Astrocyte (in vitro differentiated cells and primary cell): ENCODE measurements at places on chromosomes 1 and 21. TPM values are rescaled to one million over a fixed set of nuclear protein-coding genes. Genes with fewer than 3 reads are reported as not detected.

GRCh38 chr1:2128189-2128901 lies 66.2 kb downstream of the FAAP20 start:
- H3K27me3 ChIP-seq = no peaks in the 10 kb centered on the region
- no peak overlapping the region for H3K27ac ChIP-seq
- H3K4me1 ChIP-seq = peaks cover 13% of the 10 kb centered on the region
- DNase-seq = peak; percentile 21

GRCh38 chr21:45537746-45538291 lies 4.4 kb downstream of the SLC19A1 start:
- H3K27ac ChIP-seq = no peak overlapping the region
- H3K36me3 ChIP-seq = no peaks in the 10 kb centered on the region
- no peak overlapping the region for H3K4me3 ChIP-seq
- H3K27me3 ChIP-seq = no peaks in the 10 kb centered on the region
- no peak for DNase-seq

DNA sequence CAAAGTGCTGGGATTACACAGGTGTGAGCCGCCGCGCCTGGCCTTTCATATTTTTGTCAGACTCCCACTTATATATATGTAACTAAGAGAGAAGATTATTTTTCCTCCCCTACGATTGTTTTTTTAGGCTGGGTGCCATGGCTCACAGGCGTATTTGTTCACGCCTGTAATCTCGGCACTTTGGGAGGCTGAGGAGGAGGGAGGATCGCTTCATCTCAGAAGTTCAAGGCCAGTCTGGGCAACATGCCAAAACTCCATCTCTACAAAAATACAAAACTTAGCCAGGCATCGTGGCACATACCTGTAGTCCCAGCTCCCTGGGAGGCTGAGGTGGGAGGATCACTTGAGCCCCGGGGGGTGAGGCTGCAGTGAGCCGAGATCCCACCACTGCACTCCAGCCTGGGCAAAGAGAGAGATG lies 23.9 kb upstream of the ITLN2 start:
- no peak overlapping the region for H3K27ac ChIP-seq
- no peak overlapping the region for H3K4me3 ChIP-seq
- H3K27me3 ChIP-seq = peaks cover 18% of the 10 kb centered on the region
- H3K4me1 ChIP-seq = no peaks in the 10 kb centered on the region
- H3K36me3 ChIP-seq = no peaks in the 10 kb centered on the region

DNA sequence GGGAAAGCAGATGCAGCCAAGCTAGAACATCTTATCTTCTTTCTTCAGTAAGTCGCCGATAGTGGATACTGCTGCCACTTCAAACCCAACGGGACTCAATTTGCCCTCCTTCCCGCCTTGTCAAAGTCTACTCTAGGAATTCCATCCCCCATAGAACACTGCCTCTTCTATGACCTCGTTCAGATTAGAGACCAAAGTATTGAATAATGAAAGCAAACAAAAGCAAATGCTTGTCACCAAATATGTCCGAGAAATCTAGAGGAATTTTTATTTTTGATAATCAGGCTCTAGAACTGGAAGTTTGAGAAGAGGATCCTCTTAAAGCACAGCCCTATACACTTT lies 853 bp upstream of the RRAGC start:
- H3K27ac ChIP-seq = peak overlapping the region; percentile 37
- H3K36me3 ChIP-seq = peaks cover 10% of the 10 kb centered on the region
- DNase-seq = no peak
- peaks cover 3% of the 10 kb centered on the region for H3K4me1 ChIP-seq
- H3K27me3 ChIP-seq = no peaks in the 10 kb centered on the region

DNA sequence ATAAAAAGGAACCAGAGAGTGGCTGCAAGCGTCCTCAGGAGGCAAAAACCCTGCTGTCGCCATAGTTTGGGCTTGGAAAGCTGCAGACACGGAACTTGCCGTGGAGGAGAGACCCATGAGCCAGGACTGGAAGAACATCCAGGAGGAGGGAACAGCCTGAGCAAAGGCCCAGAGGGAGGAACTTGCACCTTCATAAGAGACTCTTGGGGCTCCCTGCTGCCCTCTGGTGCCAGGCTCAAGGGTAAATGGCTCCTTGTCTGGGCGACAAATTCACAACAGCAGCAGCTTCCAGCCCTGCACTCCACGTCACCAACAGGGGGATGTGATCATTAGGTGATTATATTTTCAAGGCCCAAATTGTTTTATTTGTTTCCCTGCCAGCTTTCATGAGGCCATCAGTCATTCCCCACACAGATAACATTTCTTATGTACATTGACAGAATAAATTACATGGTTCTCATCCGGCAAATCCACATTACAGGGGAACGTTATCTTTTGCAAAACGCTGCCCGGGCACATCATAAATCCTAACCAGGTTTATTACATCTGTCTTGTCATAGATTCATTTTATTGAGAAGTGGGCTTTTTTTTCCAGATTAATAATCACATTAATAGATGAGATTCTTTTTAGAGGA lies 143.0 kb upstream of the GRIK3 start:
- no peak for DNase-seq
- no peak overlapping the region for H3K27ac ChIP-seq
- no peaks in the 10 kb centered on the region for H3K27me3 ChIP-seq
- no peaks in the 10 kb centered on the region for H3K36me3 ChIP-seq

DNA sequence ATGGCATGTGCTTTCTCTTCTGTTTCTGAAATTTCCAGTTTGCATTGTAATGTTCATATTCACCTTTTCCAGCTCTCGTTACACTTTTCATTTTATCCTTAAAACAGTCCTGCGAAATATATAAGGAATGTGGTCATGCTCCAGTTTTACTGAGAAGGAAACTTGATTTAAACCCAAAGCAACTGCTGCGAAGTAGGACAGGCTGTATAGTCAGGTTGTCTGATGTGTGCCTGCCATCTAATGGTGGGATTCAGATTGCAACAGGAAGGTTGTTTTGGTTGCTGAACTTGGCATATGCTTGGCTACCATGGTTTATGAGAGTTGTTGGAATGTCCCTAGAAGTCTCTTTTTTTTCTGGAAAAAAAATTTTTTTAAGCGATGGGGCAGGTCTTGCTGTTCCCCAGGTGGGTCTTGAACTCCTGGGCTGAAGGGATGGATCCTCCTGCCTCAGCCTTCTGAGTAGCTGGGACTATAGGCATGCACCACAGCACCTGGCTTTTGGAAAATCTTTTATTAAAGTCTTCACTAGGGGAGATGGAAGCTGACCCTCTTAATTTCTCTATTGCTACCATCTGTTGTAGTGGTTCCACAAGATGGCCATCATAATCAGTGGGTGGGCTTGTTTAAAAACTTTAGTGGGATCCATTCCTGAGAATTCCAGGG lies 86.9 kb downstream of the UCK2 start:
- H3K27ac ChIP-seq = no peak overlapping the region
- H3K27me3 ChIP-seq = no peaks in the 10 kb centered on the region
- H3K4me3 ChIP-seq = no peak overlapping the region
- peak; percentile 61 for DNase-seq

- H3K4me1 ChIP-seq = peaks cover 60% of the 10 kb centered on the region
- H3K27ac ChIP-seq = no peak overlapping the region
- H3K27me3 ChIP-seq = no peaks in the 10 kb centered on the region
- H3K4me3 ChIP-seq = no peak overlapping the region
- H3K36me3 ChIP-seq = no peaks in the 10 kb centered on the region
These were observed 13.2 kb downstream of the PDXK start for GRCh38 chr21:43731891-43732711.

DNA sequence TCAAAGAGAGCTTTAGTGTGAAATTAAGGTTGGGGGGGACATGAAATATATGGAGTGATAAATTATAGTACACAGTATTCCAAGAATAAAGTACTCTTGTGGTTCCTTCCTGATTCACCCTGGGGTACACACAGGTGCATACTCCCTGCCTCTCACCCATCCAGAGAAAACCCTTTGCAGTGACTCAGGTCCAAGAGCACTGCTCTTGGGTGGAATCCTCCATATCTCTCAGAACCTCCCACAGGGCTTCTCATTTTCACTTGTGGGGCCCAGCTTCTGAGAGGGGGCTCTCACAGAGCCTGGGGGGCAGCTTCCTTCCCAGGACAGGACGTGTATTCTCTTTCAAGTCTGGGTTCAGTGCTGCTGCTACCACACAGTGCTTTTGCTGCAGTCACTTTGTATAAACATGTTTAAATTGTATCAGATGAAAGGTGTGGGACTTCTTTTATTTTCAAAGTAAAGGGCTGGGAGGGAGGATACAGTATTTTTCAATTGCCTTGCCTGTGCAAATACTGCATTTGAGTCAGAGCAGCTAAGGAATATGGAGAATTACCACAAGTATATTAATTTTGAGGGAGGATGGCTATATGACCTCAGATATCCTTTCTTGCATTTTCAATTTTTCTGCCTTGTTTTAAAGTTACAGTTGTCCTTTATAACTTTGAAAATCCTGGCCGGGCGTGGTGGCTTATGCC lies 24.9 kb upstream of the BMP8A start:
- no peaks in the 10 kb centered on the region for H3K4me1 ChIP-seq
- H3K27ac ChIP-seq = no peak overlapping the region
- H3K36me3 ChIP-seq = peaks cover 82% of the 10 kb centered on the region
- no peak for DNase-seq

DNA sequence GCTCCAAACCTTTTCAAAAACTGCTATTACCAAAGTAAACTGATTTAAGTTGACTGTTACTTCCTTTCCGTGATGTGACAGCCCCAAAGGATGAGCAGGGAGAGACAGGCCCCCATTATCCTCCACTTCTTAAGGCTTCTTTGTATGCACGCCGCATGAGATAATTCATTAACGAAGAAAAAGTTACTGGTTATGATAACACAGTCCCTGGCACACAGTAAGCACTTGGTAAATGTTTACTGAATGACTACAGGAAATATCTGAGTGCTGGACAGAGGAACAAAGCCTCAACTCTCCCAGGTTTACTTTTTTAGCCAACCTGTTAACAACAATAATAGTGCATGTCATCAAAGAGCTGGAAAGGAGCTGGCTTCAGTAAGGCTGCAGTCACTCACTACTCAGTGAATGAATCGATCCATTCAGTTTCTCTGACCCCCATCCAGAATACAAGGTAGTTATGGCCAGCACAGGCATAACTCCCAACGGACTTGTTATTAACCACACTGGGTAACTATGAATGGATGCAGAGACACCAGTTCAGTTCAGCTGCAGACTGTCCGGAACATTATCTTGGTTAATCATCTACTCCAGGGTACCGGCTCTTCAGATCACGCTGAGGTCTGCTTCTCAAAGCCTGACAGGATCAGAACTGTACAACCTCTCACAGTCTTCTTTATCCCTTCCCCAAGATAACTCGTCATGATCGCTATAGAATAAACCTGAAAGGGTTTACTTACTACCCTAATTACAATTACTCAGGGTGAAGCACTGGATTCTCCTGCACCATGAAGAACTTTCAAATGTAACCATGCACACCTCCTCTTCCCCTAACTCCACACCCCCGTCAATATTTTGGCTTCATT lies 58.3 kb downstream of the TGFBR3 start:
- no peaks in the 10 kb centered on the region for H3K4me1 ChIP-seq
- H3K27me3 ChIP-seq = no peaks in the 10 kb centered on the region
- H3K27ac ChIP-seq = no peak overlapping the region
- H3K36me3 ChIP-seq = no peaks in the 10 kb centered on the region
- DNase-seq = no peak

- H3K36me3 ChIP-seq = no peaks in the 10 kb centered on the region
- no peaks in the 10 kb centered on the region for H3K27me3 ChIP-seq
- no peak overlapping the region for H3K4me3 ChIP-seq
- DNase-seq = peak; percentile 94
- peak overlapping the region; percentile 56 for H3K27ac ChIP-seq
These were observed 139.3 kb downstream of the LYPLAL1 start for GRCh38 chr1:219312967-219313366.

GRCh38 chr1:220904876-220905275 lies 25.6 kb downstream of the HLX start:
- H3K36me3 ChIP-seq = no peaks in the 10 kb centered on the region
- DNase-seq = no peak
- peaks cover 3% of the 10 kb centered on the region for H3K27me3 ChIP-seq
- no peak overlapping the region for H3K27ac ChIP-seq

GRCh38 chr1:73452522-73452921 lies 745.5 kb downstream of the LRRIQ3 start:
- no peak overlapping the region for H3K27ac ChIP-seq
- DNase-seq = no peak
- H3K27me3 ChIP-seq = no peaks in the 10 kb centered on the region
- no peaks in the 10 kb centered on the region for H3K4me1 ChIP-seq
- H3K36me3 ChIP-seq = no peaks in the 10 kb centered on the region

DNA sequence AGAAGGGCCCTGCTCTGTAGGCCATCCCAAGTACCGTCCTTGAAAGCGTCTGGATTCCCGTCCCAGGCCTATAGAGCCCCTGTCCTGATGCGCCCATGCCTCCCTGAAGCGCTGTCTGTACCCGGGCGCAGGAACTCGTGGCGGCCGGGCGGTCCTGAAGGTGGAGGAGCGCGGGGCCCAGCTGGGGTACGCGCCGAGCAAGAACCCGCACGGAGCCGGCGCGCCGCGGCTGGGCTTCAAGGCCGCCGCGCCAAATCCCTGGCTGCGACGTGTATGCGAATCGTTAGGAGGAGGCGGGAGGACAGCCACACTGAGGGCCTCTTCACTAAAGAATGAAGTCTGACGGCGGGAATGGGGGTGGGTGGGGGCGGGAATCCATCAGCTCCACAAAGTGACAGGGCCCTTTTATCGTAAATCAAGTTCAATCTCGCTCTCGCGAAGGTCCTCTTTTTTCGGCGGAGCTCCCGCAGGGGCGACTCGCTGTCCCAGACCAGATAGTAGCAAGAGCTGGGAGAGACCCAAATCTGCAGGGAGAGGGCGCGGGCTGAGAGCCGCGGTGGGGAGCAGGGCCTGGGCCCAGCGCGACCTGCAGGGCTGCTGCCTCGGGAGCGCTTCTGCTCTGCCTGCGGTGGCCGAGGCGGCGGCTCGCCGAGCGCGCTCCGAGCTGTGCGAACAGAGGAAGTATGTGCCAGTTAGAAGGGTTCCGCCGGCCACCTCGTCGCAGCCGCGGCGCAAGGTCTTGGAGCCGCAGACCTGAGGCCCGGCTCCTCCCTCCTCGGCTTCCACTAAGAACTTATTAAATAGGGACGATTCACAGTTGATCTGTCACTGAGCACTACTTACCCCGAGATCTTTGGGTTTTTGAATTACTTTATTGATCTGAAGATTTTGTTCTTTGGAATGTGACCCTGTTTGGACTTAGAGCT lies 10.4 kb downstream of the BARHL2 start:
- H3K4me3 ChIP-seq = peak overlapping the region; percentile 8
- no peaks in the 10 kb centered on the region for H3K36me3 ChIP-seq
- no peak overlapping the region for H3K27ac ChIP-seq
- no peaks in the 10 kb centered on the region for H3K4me1 ChIP-seq

DNA sequence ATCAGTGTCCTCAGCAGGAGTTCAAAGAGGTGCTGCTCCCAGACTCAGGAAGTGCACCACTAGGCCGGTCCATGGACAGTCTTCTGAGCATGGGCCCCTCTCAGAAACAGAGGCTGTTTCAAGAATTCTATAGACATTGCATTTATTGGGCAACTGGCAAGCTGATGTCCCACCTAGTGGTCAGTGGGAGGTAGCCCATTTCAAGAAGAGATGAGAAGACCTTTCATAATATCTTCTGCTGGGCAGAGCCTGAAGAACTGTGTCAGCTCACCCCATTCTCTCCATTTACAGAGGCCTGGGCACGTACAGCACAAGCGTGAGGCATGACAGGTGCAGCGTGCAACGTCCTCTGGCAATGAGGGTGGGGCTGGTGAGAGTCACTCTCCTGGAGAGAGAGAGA lies 216.0 kb downstream of the DYRK1A start:
- H3K27me3 ChIP-seq = no peaks in the 10 kb centered on the region
- no peaks in the 10 kb centered on the region for H3K36me3 ChIP-seq
- no peak overlapping the region for H3K4me3 ChIP-seq

The TENT5C gene
- total RNA-seq = 0.70 and 0.77 TPM in 2 replicates

The TNFRSF14 gene
- 0.36 TPM in 1 of 2 replicates, not detected in the other for total RNA-seq

The GPR37L1 gene
- total RNA-seq = not detected in 2 replicates

The RGS13 gene
- total RNA-seq = not detected in 2 replicates

The LCE3C gene
- not detected in 2 replicates for total RNA-seq
